NCI-H1436 treated with DMSO at 0.1 percent for 48 hours (cell line): ENCODE measurements at places on chromosomes 1 and 21.

GRCh38 chr1:219331424-219331823, 157.7 kb downstream of the LYPLAL1 start:
- DNase-seq: no peak

DNA sequence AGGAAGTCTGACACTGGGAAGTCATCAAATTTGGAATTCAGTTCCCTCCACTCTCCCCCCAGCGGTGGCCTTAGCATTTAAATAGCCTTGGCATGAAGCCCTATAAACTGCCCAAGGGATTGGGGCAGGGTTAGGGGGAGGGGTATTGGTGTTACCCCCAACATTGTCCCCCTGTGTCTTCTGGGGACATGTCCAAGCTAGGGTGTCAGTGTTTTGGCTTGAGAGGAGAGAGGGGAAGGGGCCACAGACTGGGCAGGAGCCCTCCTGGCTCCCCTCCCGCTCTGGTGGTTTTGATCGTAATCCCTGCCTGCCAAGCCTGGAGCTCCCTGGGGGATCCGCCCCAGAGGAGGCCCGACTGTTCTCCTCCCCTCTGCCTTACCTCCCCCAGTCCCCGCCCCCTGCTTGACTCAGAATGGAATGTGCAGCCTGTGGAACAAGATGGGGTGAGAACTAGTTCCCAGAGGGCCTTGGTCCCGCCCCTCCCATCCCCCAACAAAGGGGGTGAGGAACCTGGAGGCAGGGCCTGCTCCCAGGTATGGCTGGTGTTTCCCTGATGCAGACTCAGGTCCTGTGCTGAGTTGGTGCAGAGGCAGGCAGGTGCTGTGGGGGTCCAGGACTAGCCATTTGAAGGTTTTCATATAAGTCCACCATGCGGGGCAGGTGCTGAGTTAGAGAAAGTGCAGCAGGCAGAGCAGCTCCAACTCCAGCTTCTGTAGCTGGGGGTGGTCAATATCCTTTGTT, 7.4 kb downstream of the SOX13 start:
- peak; percentile 72 for DNase-seq

- peak; percentile 31 for DNase-seq
Measured at GRCh38 chr1:108560874-108561459, 1.1 kb downstream of the EEIG2 start.

DNA sequence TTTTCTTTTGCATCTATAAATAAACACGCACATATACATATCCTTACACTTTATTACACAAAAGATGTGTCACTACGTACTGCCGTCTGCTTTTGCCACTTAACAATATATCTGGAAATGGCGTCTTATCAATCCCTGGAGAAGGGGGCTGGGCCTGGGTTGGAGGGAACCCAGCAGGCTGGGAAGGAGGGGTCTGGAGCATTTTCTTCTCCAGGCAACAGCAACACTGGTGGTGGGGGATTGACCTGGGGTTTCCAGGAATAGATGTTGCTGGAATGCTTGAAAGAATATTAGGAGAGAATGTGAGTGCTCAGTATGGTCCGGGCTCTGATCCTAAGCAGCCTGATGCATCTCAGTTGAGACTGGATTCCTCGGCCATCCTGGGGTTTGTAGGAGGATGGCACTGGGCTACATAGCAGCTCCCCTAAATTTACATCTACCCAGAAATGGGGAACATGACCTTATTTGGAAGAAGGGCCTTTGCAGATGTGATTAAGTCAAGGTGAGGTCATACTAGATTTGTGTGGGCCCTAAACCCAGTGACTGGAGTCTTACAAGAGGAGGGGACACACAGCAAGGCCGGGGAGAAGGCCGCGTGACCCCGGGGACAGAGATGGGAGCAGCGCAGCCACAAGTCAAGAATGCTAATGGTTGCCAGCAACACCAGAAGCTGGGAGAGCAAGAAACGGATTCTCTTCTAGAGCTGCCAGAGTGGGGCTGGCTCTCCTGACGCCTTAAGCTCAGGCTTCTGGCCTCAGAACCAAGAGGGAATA, 98.6 kb downstream of the SIK1 start:
- no peak for DNase-seq

DNA sequence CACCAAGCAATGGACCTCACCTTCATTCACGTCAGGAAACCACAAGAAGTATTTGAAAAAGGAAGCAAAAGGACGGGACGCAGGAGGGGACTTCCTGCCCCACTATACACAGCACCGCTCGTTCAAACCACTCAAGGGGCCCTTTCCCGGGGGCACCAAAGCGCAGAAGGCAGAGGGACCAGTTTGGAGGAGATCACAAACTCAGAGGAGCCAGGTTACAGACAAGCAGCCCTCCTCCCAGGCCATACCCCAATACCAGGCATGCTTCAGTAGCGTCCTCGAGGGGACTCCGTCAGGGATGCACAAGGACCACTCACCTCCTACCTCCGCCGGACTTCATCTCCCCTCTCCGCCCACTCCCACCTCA, 685 bp downstream of the CRTC2 start:
- DNase-seq: no peak

DNA sequence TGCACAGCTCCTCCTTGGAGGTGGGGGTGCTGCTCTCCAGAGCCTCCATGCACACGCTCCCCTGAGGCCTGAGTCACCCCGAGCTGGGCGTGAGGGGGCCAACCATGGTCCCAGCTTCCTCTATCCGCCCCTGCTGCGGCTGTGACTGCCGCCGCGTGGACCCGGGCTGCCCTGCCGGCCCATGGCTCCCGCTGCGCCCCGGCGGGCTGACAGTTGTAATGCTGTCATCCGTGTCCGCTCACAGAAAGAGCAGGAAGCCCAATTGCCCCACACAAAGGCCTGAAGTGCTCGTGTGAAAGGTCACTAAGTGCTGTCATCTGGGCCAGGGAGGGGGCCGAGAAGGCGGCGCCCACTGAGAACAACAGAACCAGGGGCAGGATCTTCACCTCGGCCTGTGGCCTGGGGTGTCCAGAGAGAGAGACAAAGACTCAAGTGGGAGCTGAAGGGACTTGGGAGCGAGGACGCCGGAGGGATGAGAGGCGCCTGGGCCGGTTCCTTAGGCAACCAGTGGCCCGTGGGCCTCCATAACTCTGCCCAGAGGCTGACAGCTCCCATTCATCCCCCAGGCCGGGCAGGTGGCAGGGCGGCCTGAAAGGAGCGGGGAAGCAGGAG, 31.5 kb downstream of the OLIG1 start:
- DNase-seq: no peak

DNA sequence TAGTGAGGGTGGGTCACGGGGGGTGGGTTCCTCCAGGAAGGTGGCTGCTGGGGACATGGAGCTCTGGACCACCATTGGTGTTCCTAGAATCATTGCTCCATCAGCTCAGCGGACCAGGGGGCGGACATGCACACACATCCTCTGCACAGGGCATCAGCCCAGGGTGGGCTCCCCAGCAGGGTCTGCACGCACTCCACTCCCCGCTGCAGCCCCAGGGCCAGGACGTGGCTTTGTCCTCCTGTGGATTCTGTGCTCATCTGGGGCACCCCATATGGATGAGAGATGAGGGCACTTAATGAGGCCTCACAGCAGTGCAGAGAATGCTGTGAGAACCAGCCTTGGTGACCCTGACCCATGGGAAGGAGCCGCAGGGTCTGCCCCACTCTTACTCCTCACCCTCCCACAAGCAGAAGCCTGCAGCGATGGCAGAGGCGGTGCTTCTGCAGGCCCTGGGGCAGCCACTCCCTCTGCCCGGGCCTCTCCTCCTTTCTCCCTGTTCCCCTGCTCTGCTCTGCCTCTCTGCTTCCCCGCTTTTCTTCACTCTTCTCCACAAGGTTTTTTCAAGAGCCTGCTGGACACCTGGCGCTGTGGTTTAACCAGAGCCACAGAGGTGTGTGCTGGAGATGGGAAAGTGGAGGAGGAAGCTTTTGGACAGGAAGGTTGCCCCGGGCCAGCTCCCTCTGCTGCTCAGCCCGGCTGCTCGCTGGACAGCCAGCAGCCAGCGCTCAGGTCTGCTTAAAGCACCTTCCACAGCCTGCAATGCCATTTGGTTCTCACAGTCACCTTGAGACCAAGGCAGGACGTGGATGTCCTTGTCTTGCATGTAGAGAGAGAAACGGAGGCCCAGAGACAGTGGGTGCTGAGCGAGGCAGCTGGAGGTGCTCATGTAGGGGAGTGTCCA, 26.3 kb upstream of the PCBP3 start:
- no peak for DNase-seq

DNA sequence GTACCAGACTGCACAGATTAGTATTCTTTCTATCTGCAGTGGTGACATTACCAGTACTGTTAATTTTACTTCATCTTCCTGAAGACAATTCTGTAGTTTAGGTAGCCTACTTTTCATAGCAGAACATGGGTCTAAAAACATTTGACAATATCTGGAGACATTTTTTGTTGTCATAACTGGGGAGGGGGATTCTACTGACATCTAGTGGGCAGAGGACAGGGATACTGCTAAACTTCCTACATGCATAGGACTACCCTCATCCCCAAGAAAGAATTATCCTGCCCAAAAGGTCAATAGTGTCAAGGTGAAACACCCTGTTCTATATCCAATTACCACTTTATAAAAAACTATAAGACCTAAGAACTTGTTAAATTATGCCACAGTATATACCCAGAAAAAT, 3.4 kb upstream of the ARHGAP29 start:
- no peak for DNase-seq

- DNase-seq: no peak
Measured at GRCh38 chr1:87983841-87984240, 655.2 kb downstream of the LMO4 start.

GRCh38 chr1:183138301-183138700, 47.8 kb upstream of the LAMC2 start:
- DNase-seq: no peak

DNA sequence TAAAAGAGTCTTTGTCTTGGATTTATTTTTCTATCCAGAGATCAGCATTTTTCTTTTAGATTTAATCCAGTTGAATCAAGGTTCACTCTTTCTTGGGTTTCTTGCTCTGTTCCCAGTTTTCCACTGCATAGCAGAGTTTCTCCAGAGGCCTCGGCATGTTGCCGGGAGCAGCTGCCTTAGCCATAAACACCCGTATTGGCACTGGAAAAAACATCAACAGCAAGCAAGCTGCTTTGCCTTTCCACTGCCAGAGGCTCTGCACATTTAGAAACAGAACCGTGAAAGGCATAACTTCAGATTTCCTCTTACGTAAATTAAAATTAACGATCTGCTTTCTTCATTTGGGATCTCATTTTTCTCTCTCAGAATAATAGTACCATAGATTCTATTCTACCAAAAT, 181.8 kb upstream of the L1TD1 start:
- DNase-seq: no peak

DNA sequence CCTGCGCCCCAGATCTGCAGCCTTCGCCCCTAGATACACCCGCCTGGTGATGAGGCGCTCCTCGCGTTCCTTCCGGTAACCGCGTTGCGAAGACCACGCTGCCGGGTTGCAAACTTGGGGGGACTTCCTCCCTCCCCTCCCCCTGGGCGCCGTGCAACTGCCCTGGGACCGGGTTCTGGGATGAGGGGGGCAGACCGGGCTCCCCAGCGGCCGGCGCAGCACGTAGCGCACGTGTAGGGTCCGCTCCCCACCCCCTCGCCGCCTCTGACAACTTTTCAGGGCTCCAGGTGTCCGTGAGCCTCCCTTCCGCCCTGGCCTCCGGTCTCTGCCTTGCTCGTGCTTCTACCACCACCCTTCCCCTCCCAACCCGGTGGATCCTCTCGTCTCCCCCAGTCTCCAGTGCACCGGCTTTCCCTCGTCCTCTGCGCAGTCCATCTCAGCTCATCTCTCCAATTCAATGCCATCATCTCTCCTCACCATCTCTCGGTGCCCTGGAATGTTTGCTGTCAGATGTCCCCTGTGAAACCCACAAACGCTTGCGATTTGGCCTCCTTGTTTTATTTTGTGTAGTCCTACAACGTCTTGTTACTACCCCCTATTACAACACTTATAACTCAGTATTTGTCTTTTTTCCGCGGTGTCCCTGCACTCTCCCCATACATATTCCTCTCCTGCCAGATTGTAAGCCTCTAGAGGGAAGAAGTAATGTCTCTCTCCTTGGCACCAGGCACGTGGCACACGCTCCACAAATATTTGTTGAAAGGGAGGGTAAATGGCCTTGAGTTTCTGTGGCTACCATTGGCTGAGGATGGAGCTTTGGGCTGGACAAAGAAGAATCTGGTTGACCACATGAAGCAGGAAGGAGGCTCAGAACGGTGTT, 782 bp downstream of the PCAT6 start:
- DNase-seq: no peak

DNA sequence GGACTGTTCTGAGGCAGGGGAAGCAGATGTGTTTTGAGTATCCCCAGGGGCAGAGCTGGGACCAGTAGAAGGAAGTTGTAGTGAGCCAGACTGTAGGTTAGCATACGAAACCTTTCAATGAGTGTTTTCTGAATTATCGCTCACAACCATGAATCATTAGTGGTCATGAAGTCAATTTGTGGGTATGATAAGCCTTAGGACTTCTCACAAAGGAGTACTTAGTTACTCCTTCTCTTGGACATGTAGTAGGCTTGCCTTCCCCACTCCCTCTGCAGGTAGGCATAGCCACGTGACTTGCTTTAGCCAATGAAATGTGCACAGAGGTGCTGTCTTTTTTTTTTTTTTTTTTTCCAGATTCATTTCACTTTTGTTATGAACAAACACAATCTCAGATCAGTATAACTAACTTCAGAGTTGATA, 23.9 kb upstream of the FAAH start:
- DNase-seq: no peak

GRCh38 chr1:8871965-8872399, 6.5 kb downstream of the ENO1 start:
- no peak for DNase-seq

DNA sequence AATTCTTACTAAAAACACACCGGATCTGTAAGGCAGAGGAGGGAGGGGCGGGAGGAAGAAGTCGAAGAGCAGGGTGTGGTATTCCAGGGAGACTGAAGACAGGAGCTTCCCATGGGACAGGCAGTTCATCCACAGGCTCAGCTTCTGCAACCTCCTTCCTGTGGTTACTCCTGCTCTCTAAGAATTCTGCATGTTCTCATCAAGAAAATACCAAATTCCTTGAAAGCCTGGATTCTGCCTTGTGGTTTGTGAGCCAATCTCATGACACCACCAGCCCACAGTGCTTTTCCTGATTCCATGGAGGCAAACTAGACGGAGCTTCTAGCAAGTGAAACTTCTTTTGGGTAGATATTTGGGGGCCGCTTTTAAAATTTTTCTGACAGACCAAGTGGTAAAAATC, 1.1 kb upstream of the ST6GALNAC3 start:
- no peak for DNase-seq

- DNase-seq: peak; percentile 47
Measured at GRCh38 chr1:84301004-84301784, at the start of gene SAMD13. SAMD13 (plus strand) TSS chr1:84301708; CDS start chr1:84303235, 1,527 bp downstream.

GRCh38 chr1:90707363-90707710, 9.8 kb downstream of the BARHL2 start:
- DNase-seq: no peak

- DNase-seq: no peak
Measured at GRCh38 chr21:16330082-16330907, 600.5 kb downstream of the USP25 start.

- DNase-seq: no peak
Measured at GRCh38 chr1:230754796-230755195, 7.6 kb downstream of the CAPN9 start.
